ENCODE measurements at places on chromosomes 11 and 22.

DNA sequence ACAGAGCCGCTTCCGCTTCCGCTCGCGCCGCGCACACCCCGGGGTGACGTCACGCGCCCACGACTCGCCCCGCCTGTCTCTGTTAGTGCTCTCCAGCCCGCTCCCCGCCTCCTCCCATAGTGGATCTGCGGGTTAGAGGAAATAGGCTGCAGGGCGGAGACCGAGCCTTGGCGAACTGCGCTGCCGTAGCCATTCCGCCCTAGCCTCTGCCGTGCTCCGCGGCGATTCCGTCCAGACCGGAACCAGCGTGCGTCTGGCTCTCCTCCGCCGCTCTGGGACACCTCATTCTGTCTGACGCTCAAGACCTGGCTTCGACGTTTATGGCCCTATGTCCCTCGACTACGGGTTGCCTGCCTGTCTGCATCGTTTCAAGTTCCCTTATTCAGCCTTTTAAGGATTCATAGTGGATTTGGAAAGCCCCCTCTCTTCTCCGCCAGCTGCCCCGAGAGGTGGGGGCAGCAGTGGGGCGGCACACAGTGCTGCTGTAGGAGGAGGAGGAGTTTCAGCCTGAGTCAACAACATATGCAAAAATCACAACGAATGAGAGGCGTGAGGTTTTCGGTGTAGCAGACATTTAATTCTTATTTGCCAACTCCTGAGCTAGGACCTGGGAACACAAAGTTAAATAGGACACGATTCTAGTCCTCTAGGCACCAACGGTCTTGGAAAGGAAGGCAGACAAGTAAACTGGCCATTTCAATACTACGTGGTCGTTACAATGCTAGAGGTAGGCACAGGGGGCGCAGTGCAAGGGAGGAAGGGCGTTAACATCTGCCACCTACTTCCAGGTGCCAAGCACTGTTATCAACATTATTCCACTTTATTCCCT is at the start of gene TAF10:
TAF10 (minus strand) TSS at position 4 of the 829 bp plus-strand sequence. CDS start 27 bp downstream, outside the sequence.
- DNase-seq: peak; percentile 91

DNA sequence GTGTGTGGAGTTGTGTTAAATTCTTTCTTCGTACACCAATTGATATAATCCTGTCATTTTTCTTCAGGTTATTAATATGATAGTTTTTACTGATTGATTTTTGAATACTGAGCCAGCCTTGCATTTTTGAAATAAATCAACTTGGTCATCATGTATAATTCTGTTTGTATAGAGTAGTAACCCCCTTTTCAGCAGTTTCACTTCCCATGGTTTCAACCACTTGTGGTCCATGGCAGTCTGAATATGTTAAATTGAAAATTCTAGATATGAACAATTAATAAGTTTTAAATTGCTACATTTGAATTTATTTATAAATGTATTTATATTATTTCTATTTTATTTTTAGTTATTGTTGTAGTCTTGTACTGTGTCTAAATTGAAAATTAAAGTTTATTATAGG is 32.6 kb downstream of the MS4A6A start:
- no peak for DNase-seq

GRCh38 chr22:26581633-26582168 is 8.2 kb downstream of the TPST2 start:
- no peak for DNase-seq

DNA sequence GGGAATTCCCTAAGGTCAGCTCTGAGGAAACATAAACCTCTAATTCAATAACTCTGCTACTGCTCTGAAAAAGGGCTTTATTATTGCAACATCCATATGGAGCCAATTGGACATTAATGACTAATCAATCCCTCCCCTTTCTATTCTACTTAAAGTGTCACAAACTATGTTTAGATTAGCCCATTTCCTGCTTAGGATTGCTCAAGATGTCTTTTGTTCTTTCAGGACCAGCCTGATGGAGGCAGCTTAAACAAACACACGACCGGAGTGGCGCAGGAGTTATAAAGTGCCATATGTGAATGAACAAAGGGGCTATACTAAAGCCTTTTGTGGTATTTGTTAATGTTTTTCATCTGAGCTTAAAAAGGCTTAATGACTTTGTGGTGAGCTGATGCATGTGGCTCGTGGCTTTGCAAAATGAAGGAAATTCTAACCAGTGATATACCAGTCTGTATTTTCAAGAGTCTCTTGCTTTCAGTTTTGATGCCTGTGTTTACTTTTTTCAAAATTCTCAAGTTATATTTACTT is 354.4 kb downstream of the SOX6 start:
- no peak for DNase-seq

DNA sequence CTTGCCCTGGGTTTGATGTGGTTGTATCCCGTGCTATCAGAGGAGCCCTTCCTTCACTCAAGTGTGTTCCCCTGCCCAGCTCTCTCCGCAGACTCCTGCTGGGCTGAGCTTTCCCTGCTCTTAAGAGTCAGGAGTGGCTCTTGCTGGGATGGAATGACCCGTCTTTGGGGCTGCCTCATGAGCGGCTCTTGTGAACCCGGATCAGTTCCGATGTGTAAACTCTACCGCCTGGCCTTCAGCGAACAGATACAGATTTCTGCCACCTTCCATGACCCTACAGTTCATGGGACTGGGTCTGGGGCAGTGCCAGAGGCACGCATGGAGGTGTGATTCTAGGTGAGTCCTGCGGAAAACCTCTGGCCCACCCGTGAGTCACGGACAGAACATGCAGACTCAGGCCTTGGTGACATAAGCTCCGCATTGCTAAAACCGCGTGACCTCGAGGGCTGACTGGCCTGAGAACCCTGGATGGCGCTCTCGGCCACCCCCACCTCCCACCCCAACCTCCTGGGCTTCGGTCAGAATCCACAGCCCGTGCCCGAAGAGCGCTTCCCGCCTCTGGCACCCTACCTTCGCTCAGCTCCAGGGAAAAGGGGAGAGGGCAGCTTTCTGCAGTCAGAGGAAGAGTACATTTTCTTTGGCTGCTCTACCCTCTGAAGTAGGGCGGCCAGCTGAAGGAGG is 1.3 kb upstream of the ZBTB16 start:
- no peak for DNase-seq

DNA sequence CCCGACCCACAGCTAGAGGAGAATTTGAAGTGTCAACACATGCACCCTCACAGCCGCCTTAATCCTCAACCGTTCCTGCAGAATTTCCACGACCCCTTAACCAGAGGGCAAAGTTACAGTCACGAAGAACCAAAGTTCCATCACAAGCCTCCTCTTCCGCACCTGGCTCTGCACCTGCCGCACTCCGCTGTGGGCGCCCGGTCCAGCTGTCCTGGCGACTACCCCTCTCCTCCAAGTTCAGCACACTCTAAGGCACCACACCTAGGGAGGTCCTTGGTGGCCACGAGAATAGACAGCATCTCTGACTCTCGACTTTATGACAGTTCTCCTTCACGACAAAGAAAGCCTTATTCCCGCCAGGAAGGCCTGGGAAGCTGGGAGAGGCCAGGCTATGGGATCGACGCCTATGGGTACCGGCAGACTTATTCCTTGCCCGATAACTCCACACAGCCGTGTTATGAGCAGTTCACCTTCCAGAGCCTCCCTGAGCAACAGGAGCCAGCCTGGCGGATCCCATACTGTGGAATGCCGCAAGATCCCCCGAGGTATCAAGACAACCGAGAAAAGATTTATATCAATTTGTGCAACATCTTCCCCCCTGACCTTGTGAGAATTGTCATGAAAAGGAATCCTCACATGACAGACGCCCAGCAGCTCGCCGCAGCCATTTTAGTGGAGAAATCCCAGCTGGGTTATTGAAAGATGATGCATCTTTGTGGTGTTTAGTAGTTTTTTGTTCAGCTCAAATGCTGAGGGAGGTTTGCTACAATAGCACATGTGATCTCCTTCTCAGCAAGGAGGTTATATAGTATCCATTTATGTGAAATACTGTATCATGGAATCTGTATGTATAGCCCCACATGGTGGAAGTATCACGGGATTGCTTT is 72.1 kb downstream of the ZC3H12C start:
- DNase-seq: no peak

GRCh38 chr22:29623059-29623458 is 19.6 kb downstream of the NF2 start:
- no peak for DNase-seq

DNA sequence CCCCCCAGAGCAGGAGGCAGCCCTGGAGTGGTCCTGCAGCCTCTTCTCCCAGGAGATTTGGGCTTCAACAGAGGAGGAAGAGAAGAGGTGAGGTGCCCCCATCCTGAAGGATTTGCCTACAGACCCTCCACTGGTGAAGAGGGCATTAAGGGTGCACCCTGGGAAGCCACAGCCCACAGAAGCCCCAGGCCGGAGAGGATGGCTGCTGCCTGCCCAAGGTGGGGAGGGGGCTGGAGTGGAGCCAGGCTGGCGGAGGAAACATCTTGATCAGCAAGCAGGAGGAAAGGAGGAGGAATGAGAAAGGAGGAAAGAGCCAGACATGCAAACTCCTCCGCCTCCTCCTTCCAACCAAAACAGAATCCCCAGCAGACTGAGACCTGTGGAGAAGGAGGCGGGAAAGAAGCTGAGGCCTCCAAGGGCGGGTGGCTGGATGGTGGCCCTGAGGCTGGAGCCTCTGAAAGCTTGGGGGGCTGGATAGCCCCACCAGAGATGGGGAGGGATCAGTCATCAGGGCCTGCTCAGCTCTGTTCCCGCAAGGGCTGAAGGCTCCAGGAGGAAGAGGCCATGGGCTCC is 31.3 kb downstream of the ARRB1 start:
- no peak for DNase-seq

GRCh38 chr11:81886406-81887075 is 847.1 kb downstream of the FAM181B start:
- DNase-seq: no peak

- DNase-seq: no peak
Measured at GRCh38 chr22:32564170-32565001, 89.8 kb downstream of the FBXO7 start.

- no peak for DNase-seq
Measured at GRCh38 chr22:45775569-45776312, 104.1 kb downstream of the ATXN10 start.

Data from C1 segment of cervical spinal cord (tissue), 14 donors.